ENCODE measurements at places on chromosomes 16 and 17.
A peak's percentile ranks its signal among the peaks of the same experiment; 100 is the strongest.

GRCh38 chr17:47252209-47252608 is 1.4 kb upstream of the ITGB3 start:
- DNase-seq, result no peak

- peak; percentile 84 for DNase-seq
Measured at GRCh38 chr17:80474231-80474960, 2.0 kb downstream of the NPTX1 start.

- DNase-seq, result no peak
Measured at GRCh38 chr17:66580956-66581391, 253.9 kb upstream of the CACNG5 start.

DNA sequence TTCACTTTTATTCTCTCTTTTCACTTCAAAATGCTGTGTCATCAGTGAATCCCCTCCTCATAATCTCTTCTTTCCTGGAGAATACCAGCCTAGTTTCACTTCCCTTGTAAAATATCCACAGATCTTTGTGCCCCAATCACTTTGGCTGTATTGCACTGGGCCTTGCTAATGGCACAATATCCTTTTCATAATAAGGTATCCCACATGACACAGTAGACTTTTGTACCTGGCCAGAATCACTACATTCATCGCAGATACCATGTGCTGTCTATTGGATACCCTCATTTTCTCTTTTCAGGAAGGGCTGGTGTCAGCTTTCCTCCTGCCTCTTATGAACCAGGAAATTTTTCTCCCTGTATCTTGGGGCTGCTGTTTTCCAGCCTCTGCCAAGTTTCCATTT is 25.7 kb upstream of the TOX3 start:
- DNase-seq, result no peak

GRCh38 chr17:36072431-36073121 is 8.5 kb downstream of the CCL18 start:
- DNase-seq, result peak; percentile 38

DNA sequence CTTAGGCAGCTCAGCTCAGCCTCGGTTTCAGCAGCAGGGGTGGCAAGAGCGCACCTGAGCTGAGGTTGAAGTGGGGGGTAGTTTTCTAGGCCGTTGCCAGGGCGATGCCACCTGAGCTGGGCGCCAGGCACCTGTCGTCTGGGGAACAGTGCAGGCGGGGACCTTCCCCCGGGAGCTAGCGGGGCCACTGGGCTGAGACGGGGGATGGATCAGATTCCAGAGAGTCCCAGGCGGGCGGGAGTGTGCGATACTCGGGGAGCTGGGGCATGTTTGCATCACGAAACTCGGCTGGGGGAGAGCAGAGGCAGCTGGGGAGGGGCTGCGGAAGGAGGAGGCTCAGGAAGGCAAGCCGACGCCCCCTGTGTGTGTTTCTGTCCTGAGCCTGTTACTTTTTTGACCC is 477 bp upstream of the CLDN9 start:
- DNase-seq, result no peak

- no peak for DNase-seq
Measured at GRCh38 chr17:82674656-82675475, 23.6 kb downstream of the RAB40B start.

GRCh38 chr17:81666092-81666341 is 388 bp downstream of the OXLD1 start:
- no peak for DNase-seq

DNA sequence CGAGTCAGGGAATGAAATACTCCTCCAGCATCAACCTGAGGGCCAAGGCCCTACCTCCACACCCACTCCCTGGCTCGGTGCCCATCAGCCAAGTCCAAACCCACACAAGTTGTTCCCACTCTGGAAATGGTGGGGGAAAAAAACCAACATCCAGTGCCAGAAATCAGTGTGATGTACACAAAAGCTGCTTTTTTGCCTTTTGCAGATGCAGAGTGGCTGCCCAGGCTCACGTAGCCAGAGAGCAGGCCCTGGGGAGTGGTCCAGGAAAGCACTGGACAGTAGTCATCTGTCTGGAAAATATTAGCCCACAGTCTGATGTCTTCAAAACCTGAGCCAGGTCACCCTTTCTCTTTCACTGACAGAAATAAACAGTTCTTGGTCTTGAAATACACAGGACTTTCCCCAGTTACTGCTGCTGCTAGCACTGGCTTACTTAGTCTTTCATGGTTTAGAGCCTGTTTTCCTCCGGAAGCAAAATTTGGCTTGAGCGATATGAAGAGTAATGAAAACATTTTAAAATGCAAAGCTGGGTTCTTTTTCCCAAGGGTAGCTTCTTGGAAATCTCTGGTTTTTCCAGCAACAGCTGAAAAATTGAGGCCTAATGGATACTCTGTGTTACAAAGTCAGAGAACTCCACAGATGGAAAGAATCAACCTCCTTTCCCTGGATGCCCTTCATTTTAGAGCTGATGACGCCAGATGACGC is 18.2 kb upstream of the NOS2 start:
- no peak for DNase-seq

- peak; percentile 55 for DNase-seq
Measured at GRCh38 chr17:60601447-60602384, 1.7 kb downstream of the PPM1D start.

DNA sequence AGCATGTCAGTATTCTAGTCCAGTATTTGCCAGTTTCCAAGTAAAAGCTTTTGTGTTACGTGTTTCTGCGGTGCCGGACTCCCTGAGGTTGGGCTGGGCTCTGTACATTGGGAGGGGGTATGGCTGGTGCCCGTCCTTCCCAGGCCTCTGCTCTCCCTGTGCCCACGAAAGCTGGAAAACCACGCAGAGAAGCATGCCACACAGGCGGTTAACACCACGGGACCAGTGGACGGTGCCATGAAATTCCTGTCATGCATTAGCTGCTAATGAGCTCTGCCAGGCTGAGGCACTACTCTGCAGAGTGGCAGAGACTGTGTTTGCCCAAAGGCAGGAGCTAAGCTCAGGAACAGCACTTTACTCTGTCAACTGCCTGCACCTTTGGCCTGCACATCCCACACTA is 8.1 kb downstream of the SMIM5 start:
- DNase-seq, result no peak

DNA sequence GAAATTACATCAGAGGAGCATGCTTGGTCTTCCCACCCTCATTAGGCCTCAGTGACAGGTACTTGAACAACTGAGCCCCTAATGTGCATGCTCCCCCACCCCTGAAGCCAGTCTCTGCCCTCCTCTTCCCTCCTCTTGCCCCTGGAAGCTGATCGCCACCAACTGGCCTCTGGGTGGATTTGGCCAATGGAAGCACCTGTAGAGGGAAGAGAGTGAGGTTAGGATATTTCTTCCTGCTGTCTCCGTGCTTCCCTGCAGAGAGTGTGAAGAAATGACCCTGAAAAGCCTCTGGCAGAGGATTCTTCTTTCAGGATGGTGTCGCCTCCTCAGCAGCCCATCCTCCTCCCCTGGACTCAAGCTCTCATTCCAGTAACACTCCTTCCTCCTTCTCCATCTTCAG is 5.9 kb upstream of the CBLN1 start:
- no peak for DNase-seq

DNA sequence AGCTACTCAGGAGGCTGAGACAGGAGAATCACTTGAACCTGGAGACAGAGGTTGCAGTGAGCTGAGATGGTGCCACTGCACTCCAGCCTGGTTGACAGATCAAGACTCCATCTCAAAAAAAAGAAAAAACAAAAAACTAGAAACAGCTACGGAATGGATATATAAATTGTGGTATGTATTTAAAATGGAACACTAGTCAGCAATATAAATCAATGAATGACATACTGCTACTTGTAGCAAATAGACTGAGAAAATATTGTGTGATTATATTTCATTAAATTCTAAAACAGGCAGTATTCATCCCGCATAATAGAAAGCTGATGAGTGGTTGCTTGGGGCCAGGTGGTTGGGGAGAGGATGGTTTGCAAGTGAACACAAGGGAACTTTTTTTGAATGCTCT is 261.7 kb downstream of the BCAS3 start:
- DNase-seq, result no peak

DNA sequence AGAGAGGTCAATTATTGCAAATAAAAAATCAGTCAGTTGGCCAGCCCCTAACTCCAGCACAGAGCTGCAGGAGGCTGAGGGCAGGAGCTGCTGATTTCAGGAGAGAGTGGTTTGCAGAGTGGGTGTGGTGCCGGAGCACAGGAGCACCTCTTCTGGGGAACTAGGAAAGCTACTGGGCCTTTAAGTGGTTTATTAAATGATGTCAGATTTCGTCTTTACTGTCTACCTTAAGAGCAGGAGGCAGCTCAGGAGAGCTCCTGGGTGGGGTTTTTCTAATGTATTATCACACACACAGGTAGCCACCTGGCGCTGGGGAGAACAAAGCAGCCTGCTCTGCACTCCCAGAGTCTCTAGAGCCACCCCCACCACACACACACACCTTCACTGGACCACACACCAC is 11.5 kb upstream of the HAS3 start:
- no peak for DNase-seq

GRCh38 chr16:17578981-17579874 is 108.5 kb upstream of the XYLT1 start:
- DNase-seq, result peak; percentile 71

DNA sequence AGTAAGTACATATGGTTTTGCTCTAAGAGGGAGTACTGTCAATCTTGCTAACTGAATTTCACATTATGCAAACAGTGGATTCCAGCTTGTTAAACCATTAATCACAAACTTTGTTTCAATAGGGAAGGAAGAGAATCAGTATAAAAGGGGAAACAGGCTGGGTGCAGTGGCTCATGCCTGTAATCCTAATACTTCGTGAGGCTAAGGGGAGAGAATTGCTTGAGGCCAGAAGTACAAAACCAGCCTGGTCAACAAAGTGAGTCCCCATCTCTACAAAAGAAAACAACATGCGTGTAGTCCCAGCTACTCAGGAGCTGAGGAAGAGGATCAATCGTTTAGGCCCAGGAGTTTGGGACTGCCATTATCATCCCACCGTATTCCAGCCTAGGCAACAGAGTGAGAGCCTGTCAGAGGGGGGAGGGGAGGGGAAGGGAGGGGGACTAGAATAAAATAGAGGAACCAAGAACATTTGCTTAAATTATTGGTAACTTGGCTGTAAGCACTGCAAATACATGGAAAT is 65.7 kb downstream of the FBXL20 start:
- no peak for DNase-seq

GRCh38 chr16:68490829-68491575 is 42.7 kb upstream of the SMPD3 start:
- no peak for DNase-seq

GRCh38 chr16:5015887-5016286 is 17.8 kb downstream of the NAGPA start:
- DNase-seq, result no peak

DNA sequence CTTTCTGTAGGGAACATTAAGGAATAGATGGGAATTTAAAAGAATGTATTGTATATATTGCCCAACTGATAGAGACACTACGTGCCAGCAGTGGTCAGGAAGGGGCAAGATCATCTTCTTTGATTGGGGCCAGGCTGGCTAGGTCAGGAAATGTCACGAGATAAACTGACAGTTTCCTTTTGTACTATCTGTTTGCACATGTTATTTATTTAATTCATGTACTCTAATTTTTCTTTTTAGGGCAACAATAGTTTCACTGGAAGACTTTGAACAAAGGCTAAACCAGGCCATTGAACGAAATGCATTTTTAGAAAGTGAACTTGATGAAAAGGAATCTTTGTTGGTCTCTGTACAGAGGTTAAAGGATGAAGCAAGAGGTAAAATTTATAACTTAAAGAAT is 12.6 kb downstream of the NDEL1 start:
- no peak for DNase-seq

GRCh38 chr17:80363518-80364090 is 51.4 kb upstream of the ENDOV start:
- DNase-seq, result no peak

DNA sequence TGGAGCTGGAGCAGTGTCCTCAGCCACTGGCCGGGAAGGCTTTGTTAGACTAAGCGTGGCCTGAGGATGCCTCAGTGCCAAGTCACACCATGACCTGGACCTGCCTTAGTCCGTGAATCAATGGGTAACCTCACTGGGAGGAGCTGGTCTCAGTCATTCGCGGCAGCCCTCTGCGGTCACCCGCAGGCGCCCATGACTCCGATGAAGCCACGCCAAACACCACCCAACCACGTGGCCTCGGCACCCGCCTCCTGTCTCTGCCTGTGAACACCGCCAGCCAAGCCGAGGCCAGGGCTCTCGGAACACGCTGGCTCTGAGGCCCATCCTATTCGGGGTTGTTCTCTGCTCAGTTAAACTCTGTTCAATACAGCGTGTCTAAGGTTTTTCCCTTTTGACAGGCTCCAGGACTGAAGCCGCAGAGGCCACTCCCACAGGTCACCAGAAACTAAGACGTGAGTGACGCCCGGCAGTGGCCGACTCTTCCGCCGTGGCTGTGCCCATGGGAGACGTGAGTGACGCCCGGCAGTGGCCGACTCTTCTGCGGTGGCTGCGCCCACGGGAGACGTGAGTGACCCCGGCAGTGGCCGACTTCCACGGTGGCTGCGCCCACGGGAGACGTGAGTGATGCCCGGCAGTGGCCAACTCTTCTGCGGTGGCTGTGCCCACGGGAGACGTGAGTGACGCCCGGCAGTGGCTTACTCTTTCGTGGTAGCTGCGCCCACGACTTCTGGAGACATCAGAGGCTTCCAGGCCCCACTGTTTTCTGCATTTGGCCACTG is 16.8 kb upstream of the PABPN1L start:
- DNase-seq, result no peak

DNA sequence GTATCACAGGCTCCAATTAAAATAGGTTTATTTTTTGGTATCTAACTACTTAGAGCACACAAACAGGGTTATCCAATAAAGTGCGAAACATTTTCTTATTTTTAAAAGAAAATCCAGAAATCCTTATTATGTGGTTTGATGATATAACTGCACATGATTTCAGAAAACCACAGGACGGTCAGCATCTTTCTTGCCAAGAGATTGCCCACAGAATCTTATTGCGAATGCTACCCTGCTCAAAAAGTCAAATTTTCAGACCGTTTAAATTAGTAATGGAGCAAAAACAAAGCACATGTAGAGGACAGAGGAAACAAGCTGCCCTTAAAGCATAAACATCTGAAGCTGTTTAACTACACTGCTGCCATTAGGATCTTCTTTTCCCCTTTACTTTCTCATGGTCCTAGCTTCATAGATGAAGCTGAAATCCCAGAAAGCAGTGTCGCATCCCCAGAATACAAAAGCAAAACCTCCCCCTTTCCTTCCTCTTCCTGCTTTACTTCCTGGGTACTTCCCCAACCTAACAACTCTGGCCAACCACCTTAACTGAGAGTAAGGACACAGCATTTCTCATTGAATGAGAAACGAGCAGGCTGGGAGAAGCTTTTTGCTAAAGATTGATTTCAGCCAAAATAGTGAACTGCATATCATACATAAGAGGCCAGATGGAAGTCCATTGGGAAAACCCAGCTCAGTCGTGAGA is 43.7 kb downstream of the CMTM4 start:
- no peak for DNase-seq

All from hepatic stellate cell (primary cell).